NCI-H2029 (cell line): ENCODE measurements at places on chromosomes 11 and 22.

DNA sequence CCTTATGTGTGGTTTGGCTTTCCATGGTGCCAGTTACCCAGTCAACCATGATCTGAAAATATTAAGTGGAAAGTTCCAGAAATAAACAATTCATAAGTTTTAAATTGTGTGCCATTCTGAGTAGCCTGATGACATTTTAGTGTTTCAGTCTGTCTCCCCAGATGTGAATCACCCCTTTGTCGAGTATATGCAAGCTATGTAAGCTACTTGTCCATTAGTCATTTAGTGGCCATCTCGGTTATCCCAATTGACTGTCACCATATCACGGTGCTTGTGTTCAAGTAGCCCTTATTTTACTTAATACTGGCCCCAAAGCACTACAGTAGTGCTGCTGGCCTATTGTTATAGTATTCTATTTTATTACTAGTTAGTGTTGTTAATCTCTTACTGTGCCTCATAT is 44.9 kb downstream of the ATG16L2 start:
- no peak for DNase-seq

GRCh38 chr11:44628730-44629700 is 63.6 kb downstream of the CD82 start:
- DNase-seq = no peak

DNA sequence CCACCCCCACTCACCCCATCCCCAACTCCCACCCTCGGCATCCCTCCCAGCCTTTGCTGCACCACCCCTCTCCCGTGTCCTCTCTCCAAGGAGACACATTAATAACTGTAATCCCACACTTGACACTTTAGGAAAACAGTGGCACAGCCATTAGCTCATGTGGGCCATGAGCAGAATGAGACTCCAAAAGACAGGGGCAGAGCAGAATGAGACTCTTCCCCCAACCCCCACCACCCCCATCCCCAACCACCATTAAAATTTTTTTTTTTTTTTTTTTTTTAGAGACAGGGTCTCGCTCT is 6.2 kb upstream of the SLCO2B1 start:
- no peak for DNase-seq

- no peak for DNase-seq
Measured at GRCh38 chr22:47176573-47177333, 414.3 kb downstream of the TBC1D22A start.

GRCh38 chr11:111422494-111423249 is 43.6 kb upstream of the POU2AF1 start:
- DNase-seq = peak; percentile 49

- DNase-seq = no peak
Measured at GRCh38 chr11:13221722-13222121, 55.9 kb upstream of the BMAL1 start.
